NCI-H2081 (cell line): ENCODE measurements at places on chromosomes 6 and 20.

- DNase-seq = no peak
These were observed 69.6 kb downstream of the JAG1 start for GRCh38 chr20:10603971-10604864.

GRCh38 chr6:38185244-38185643, 365.7 kb downstream of the ZFAND3 start:
- DNase-seq = no peak

DNA sequence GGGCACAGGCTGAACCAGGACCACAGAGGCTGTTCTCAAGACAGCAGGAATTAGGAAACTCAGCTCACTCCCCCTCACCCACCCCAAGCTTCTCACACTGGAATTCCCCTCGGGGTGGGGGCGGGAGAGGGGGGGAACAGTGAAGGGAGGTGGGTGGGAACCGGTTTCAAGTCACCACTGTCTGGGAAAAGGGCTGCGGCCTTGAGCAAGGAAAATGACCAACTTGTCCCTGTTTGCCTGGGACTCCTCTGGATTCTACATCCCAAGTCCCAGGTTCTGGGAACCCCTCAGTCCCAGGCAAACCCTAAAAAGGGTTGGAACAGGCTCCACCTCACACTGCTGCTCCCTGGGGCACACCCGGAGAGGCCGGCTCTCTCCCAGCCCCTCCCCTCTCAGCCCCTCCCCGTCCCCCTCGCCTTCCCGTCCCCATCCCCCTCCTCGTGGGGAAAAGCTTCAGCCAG, 230.7 kb downstream of the TFAP2C start:
- DNase-seq = no peak

DNA sequence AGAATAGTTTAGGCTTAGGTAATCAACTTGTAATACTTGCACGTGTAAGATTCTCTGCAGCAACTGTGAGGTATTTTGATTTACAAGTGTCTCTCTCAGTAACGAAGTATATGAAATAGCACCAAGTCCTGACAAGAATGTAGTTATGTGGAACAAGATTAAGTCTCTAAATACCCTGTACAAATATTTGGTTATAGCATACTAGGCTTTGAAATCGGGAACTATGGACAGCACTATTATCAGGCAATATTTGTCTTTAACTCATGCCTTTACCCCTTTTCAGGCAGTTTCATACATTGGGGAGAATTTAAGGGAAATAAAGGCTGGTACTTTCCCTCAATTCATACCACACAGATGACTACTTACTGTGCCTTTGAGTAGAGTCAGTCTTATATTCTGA, 93.2 kb downstream of the GRIK2 start:
- DNase-seq = no peak
